ENCODE measurements at places on chromosomes 3 and 15.

GRCh38 chr3:7508821-7509220, 647.9 kb downstream of the GRM7 start:
- no peak for DNase-seq

- no peak for DNase-seq
These were observed 644.5 kb upstream of the GRM7 start for GRCh38 chr3:6216135-6217026.

DNA sequence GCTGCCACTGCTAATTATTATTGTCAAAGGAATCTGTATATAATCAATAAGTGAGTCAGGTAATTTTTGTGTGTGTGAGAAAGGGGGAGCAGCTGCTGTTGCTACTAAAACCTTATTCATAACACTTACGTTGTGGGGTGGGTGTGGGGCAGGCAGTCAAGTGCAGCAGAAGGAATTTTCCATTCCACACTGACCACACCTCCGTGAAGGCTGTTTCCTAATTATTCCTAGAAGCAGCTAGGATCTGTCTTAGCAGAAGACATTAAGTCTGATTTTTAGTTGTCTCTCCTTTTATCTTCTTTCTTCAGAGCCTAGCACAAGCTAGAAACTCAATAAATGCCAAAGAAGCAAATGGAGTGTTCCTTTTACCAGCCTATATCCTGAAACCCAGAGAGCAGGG, 4.0 kb upstream of the U2SURP start:
- DNase-seq = no peak

DNA sequence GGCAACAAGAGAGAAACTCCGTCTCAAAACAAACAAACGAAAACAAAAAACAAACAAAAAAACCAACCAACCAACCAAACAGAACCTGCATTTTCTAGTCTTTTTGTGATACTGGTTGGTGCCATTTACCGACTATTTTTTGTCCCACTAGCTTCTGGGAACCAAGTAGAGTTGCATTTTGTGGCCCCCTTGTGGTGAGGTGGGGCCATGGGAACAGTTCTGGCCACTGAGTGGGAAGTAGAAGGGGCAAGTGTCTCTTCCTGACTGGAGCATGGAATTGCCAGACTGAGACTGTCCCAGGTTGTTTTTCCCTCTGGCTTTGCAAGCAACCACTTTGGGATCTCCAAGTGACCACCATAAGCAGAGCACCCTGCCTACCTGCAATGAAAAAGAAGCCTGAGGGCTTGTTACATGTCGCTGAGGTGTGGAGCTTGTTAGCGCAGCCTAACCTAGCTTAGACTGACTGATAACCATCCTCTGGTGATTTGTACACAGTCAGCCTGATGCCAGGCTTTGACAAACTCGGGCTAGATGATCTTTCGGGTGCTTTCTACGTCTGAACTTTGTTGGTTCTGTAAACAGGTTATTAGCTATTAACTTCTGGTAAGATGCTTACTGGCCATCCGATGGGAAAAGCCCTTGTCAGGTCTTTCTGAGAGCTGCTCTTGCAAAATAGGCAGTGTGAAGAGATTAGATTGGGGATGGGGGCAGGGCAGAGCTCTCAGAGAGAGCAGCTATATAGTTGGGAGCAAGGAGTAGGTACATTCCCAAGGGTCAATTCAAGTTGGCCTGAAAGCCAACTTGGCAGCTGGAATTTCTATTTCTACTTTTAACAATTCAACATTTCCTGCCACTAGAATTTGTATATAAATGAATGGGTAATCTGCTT, 172.2 kb downstream of the SSR3 start:
- DNase-seq = peak; percentile 13

DNA sequence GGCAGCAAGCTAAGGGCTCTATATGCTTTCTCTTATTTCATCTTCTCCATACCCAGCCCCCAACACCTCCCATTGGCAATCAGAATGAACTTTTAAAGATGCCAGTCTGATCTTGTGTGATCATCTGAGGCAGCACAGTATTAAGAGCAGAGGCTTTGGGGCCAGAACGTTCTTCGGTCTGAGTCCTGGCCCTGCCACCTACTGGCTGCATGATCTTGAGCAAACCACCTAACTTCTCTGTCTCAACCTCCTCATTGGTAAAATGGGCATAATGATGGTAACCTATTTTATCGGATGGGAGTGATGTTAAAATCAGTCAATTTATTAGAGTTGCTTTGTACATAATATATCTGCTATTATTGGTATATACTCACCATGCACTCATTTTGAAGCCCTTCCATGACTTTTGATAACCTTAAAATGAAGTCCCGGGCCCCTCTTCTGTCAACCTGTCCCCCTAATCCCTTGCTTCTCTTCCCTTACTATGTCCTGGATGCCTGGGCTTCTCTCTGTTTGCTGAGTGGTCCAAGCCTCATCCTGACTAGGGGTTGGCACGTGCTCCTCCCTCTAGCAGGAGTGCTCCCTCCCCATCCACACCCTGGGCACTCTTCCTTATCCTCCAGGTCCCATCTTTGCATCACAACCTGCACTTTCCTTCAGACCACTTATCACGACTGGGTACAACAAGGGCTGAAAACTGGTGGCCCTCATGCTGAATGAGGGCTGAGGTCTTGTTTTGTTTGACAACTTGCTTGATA, 6.3 kb downstream of the EFCAB12 start:
- no peak for DNase-seq

GRCh38 chr15:63374686-63375520, 6.7 kb downstream of the CA12 start:
- peak; percentile 80 for DNase-seq

DNA sequence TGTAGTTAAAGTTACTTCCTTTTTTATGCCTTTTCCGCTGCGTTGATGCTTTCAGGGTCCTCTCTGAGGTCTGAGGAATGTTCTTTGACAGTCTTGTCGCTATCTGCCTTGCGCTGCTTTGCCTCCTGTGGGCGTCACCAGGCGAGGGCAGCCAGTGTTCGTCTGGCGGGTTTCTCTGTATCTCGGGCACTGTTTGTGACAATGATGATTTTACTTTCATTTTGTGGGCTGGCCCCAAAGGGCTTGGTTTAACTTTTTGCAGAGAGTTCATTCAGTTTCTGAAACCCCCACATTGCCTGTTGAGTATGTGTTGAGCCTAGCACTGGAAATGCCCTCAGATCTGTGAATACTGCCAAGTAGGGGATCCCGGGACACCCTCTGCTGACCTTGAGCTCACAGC, 24.6 kb upstream of the SACM1L start:
- no peak for DNase-seq

DNA sequence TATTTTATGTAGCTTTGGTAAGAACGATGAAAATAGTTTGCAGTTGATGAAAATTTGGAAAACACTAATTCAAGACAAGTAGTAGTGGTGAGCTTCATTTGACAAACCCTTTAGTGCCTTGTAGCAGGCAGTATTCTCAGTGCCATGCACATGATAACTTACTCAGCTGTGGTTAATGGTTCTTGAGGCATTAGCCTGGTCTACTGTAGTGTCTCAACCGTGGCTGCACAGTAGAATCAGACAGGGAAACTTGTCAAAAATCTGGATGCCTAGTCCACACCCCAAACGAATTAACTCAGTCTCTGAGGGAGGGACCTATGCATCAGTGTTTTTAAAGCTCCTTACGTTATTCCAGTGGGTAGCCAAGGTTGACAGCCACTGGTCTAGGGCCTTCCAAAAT, 45.4 kb downstream of the PSMD6 start:
- no peak for DNase-seq

GRCh38 chr3:46892285-46893145, 15.0 kb downstream of the PTH1R start:
- peak; percentile 41 for DNase-seq

DNA sequence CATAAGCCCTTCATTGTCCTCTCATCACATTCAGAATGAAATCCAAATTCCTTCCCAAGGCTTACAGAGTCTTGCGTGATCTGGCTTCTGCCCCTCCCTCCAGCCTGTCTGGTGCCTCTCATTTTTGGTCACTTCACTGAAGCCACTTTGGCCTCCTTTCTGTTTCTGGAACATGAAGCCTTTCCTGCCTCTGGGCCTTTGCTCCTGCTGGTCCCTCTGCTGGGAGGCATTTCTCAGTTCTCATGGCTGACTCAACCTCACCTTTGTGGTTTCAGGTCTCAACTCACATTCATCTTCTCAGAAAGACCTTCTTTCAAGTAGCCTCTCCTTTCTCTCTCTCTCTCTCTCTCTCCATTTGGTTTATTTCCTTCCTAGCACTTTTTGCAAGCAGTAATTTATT, 43.9 kb upstream of the BHLHE40 start:
- no peak for DNase-seq

DNA sequence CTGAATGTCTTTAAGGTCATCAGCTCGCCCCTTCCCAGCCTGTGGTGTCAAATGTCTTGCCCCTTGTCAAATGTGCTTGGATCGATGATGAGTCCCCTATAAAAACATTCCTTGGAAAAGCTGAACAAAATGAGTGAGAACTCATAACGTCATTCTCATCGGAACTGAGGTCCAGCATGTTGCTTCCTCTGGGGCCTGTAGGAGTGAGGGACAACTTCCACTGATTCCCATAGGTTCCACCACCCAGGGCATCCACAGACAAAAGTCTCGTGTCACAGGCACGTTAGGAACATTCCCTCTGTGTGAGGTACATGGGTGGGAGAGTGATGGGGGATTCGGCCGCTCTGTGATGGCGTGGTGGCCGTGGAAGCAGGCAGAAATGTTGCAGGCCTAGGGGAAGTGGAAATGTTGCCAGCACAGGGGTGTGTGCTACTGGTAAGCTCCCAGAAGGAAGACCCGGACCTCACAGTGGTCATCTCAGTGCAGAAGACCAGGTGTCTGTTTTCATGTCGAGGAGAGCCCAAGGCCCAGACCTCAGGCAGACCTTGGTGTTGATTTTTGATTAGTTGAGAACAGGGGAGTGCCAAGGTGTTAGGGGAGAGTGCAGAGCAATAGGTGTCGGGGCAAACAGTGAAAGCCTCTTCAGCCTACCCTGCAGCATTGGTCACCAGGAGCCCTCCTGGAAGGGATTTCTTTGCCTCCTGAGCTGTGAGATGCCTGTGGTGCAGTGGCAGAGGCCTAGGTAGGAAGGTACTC, 96.8 kb downstream of the SNRPN start:
- no peak for DNase-seq

DNA sequence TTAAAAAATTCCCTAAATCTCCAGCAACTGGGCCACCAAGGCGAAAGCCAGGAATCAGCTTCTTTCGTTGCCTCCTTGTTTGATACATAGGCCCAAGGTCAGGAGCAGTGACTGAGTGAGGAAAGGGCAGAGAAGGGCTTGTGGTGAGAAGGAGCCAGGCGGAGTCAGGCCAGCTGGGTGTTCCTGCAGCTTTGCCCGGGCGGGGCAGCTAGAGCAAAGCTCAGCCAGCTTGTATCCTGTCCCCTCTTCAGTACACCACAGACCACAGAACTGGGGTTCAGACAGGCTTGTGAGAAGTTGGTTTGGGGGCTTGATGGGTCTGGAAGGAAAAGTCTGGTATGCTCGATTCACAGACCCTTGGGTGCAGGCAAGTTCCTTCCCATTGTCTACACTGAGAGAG, 52.6 kb downstream of the CCK start:
- no peak for DNase-seq

- DNase-seq = no peak
These were observed 535 bp downstream of the MCTP2 start for GRCh38 chr15:94231723-94232468.
